Bronchus fibroblast of lung (primary cell): ENCODE measurements at places on chromosomes 5 and 9. TPM values are rescaled to one million over a fixed set of nuclear protein-coding genes. Genes with fewer than 3 reads are reported as not detected.

The ADRA1B gene
- 1.0 and 2.4 TPM in 2 replicates for total RNA-seq

The GPR151 gene
- total RNA-seq = not detected in 2 replicates

The FBXO4 gene
- total RNA-seq = 9.7 and 12.3 TPM in 2 replicates

The GRXCR2 gene
- total RNA-seq = not detected in 2 replicates

The GFI1B gene
- under 0.01 TPM in 1 of 2 replicates, not detected in the other for total RNA-seq

The BHMT2 gene
- total RNA-seq = 1.3 and 2.2 TPM in 2 replicates

The GAPT gene
- total RNA-seq = not detected in 2 replicates

The HSPB3 gene
- total RNA-seq = not detected in 2 replicates

The ITK gene
- not detected in 2 replicates for total RNA-seq

The RFX3 gene
- total RNA-seq = 1.2 and 1.5 TPM in 2 replicates

The FBP1 gene
- not detected in 2 replicates for total RNA-seq

The LCN2 gene
- not detected in 2 replicates for total RNA-seq

The IFNA2 gene
- not detected in 2 replicates for total RNA-seq

The QRFP gene
- not detected in 2 replicates for total RNA-seq

The RNF183 gene
- not detected in 2 replicates for total RNA-seq

The C7 gene
- total RNA-seq = 3.0 and 3.4 TPM in 2 replicates

The TICAM2 gene
- total RNA-seq = 4.5 and 5.2 TPM in 2 replicates

The TMEM167A gene
- total RNA-seq = 25.1 and 38.0 TPM in 2 replicates

The CCDC192 gene
- not detected in 2 replicates for total RNA-seq

The TMEM267 gene
- 4.2 and 5.6 TPM in 2 replicates for total RNA-seq

The ZFP37 gene
- total RNA-seq = 1.2 and 1.5 TPM in 2 replicates

The NR4A3 gene
- total RNA-seq = under 0.01 and 0.15 TPM in 2 replicates

The AGXT2 gene
- total RNA-seq = not detected in 2 replicates

The PLEKHG4B gene
- 2.2 TPM in 2 replicates for total RNA-seq

The BRIX1 gene
- total RNA-seq = 27.5 and 33.0 TPM in 2 replicates

The PHF2 gene
- total RNA-seq = 11.9 and 12.9 TPM in 2 replicates

The CEP120 gene
- 11.9 and 15.8 TPM in 2 replicates for total RNA-seq

The NOXA1 gene
- 0.15 and 0.17 TPM in 2 replicates for total RNA-seq

The ARSI gene
- 11.8 and 13.4 TPM in 2 replicates for total RNA-seq

The ADAMTS6 gene
- 16.5 and 19.3 TPM in 2 replicates for total RNA-seq

The MYO10 gene
- total RNA-seq = 15.6 and 16.8 TPM in 2 replicates

The MBLAC2 gene
- total RNA-seq = 2.7 and 3.3 TPM in 2 replicates

The RAB3C gene
- not detected in 2 replicates for total RNA-seq

The LMNB1 gene
- total RNA-seq = 104 and 107 TPM in 2 replicates

The SOWAHA gene
- under 0.01 TPM in 1 of 2 replicates, not detected in the other for total RNA-seq

The CCIN gene
- total RNA-seq = 0.84 and 0.89 TPM in 2 replicates

The GARIN3 gene
- not detected in 2 replicates for total RNA-seq

The LCN12 gene
- total RNA-seq = not detected in 2 replicates

The SPRY4 gene
- total RNA-seq = 8.9 and 10.1 TPM in 2 replicates

The CATSPER3 gene
- 0.17 and 0.30 TPM in 2 replicates for total RNA-seq

The CFAP77 gene
- total RNA-seq = not detected in 2 replicates

The FOXD4L4 gene
- not detected in 2 replicates for total RNA-seq

The ARHGEF39 gene
- 15.0 and 16.5 TPM in 2 replicates for total RNA-seq

The HMCN2 gene
- not detected in 2 replicates for total RNA-seq

The CSF1R gene
- 0.89 TPM in 1 of 2 replicates, not detected in the other for total RNA-seq

The CCDC171 gene
- 0.84 and 1.5 TPM in 2 replicates for total RNA-seq

The MEIKIN gene
- total RNA-seq = not detected in 2 replicates

The PCDHGA4 gene
- 1.0 and 1.3 TPM in 2 replicates for total RNA-seq

The ZNF883 gene
- total RNA-seq = 0.74 and 1.7 TPM in 2 replicates

The ECM2 gene
- 0.45 and 0.50 TPM in 2 replicates for total RNA-seq
